ENCODE measurements at places on chromosomes 4 and X.

GRCh38 chr4:65498606-65499005 lies 171.7 kb downstream of the EPHA5 start:
- DNase-seq: no peak

GRCh38 chr4:55036405-55036804 lies 89.0 kb downstream of the KDR start:
- no peak for DNase-seq

DNA sequence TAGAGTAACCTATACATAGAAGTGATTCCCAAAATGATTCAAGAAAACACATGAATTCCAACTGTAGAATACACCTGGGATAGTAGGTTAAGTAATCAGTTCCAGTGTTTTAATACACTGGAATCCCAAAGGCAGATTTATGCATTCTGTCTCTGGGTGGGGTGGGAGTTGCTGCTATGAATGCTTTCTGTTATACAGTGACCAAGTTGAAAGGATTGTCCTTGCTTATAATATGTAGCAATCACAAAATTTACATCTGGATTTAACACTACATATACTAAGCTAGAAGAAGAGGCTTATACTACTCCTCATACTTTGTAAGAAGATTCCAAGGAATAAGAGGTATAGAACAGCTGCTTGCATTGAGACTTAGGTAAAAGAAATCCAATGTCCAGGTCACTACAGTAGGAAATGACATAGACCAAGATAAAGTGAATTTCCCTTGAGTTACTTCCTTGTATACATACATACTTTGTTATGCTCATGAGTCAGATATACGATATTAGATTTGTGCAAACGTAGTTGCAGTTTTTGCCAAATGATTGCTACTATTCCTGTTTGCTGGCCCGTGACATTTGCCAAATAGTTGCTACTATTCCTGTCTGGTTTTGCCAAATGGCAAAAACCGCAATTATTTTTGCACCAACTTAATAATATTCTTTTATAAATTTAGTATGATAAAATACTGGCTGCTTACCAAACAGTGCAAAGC lies 210.5 kb upstream of the DIAPH2 start:
- DNase-seq: no peak

- DNase-seq: no peak
These were observed 119.6 kb upstream of the LDB2 start for GRCh38 chr4:17018013-17018412.

- no peak for DNase-seq
These were observed 34.3 kb downstream of the RELL1 start for GRCh38 chr4:37651781-37652377.

GRCh38 chr4:2785613-2786012 lies 7.3 kb upstream of the SH3BP2 start:
- DNase-seq: no peak

DNA sequence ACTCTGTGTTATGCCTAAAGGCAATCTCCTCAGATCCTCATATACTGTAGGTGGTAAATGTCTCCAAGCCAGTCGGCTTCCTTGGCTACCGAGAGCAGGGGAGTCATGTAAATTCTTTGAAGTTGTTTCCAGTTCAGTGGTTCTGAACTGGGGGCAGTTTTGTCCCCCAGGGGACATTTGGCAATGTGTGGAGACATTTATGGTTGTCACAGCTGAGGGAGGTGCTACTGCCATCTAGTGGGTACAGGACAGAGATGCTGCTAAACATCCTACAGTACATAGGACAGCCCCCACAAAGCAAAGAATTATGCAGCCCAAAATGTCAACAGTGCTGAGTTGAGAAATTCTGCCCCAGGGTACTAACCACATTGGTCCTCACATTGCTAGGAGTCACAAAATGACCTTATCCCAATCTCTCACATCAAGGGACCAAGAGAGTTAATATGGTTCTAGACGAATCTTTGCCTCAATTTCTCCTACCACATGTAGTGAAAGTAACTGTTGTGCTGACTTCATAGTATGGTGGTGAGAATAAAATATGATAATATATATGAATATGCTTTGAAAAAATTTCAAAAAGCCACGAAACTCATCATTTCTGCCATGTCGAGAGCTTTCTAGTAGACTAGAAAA lies 104.4 kb upstream of the ARHGAP24 start:
- no peak for DNase-seq

DNA sequence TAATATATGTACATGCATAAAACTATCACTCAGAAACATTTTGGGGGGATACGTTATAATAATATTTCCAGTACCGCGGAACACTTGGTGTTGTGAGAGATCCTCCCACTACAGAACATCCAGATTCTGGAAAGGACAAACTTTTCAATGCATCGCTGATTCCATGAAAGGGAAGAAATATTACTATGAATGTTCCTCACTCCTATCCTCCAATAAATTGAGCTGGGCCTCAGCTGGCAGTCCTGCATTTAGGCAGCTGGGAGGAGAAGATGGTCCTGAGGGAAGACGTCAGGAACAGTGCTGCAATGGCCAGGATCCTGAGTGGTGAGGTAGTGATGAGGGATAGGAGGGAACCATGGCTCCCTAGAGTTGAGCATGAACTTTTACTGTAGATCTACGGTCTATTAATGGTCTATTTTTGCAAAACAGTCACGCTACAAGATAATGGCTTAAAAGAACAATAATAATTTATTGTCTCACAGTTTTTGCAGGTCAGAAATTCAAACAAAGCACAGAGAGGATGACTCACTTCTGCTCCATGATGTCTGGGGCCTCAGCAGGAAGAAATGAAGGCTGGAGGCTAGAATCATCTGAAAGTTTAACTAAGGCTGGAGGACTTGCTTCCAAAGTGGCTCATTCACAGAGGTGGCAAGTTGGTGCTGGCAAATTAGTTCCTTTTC lies 538.1 kb downstream of the STIM2 start:
- DNase-seq: no peak

DNA sequence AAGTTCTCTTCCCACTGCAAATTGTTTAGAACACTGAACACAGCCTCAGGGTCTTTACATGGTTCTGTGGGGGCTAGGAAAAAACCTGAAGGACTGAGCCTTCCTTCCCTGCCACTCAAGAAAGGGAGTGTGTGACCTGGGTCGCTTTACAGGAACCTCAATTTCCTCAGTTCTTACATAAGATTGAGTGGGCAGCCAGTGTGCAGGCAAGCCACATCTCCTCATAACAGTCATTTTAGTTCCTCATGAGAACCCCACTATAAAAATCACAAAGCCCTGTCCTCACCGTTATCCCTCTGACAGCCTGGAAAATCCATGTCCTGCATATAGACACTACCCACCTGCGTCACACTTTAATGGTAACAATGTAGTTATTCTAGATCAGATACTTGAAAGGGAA lies 2.1 kb upstream of the ETDC start:
- no peak for DNase-seq

DNA sequence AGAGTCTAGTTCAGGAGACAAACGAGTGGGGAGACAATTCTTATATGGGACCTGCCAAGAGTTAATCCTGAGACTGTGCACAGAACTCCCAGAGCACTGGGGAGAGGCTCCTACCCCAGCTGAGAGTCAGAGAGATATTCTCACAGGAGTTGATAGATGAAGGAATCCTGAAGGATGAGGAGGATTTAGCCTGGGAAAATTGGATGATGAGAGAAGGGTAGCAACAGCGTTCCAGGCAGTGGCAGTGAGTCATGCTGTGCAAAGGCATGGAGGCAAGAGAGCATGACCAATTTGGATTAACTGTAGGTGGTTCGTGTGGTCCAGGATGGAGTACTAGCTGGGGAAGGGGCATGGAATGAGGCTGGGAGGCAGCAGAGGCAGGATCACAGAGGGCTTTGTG lies 318.6 kb downstream of the LDB2 start:
- DNase-seq: no peak

- no peak for DNase-seq
These were observed 136.7 kb downstream of the ADAMTS3 start for GRCh38 chr4:72432282-72432681.

GRCh38 chr4:183823434-183823833 lies 81.7 kb upstream of the STOX2 start:
- DNase-seq: no peak

- no peak for DNase-seq
These were observed 82.3 kb downstream of the SRPX start for GRCh38 chrX:38138157-38138891.

- no peak for DNase-seq
These were observed 6.9 kb upstream of the CTSO start for GRCh38 chr4:155960522-155960921.

Measured in T-helper 22 cell (primary cell).